Left forelimb (tissue), 1 donor: ENCODE measurements at places on chromosomes 6 and 20.

GRCh38 chr20:39619271-39619785 is 657.2 kb downstream of the DHX35 start:
- no peak for DNase-seq

- no peak for DNase-seq
Observed at GRCh38 chr6:37373822-37374471, 20.2 kb downstream of the RNF8 start.

GRCh38 chr20:58362970-58363369 is 26.1 kb upstream of the VAPB start:
- no peak for DNase-seq

- no peak for DNase-seq
Observed at GRCh38 chr6:167501831-167502385, 177.0 kb downstream of the TTLL2 start.

GRCh38 chr20:50372770-50373088 is 137.5 kb upstream of the PTPN1 start:
- DNase-seq, result no peak

DNA sequence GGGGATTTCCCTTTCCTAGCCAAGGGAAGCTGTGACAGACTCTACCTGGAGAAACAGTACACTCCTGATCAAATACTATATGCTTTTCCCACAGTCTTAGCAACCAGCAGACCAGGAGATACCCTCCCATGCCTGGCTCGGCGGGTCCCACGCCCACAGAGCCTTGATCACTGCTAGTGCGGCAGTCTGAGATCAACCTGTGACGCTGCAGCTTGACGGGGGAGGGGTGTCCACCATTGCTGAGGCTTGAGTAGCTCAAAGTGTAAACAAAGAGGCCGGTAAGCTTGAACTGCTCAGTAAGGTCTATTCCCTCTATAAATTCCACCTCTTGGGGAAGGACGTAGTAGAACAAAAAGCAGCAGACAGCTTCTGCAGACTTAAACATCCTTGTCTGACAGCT is 63.2 kb downstream of the WASF1 start:
- no peak for DNase-seq

DNA sequence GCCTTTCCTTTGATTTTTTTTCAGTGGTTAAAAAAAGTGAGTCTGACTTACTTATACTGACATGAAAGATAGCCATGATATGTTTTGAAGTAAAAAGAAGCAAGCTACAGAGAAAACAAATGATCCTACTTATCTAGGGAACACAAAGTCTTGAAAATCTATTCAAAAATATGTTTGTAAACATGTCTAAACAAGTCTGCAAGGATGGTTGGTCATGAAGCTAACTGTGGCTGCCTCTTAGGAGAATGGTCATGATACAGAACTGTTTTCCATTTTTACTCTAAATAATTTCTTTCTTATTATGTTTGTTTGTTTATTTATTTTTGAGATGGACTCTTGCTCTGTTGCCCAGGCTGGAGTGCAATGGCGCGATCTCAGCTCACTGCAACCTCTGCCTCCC is 21.5 kb downstream of the FERMT1 start:
- DNase-seq, result no peak

DNA sequence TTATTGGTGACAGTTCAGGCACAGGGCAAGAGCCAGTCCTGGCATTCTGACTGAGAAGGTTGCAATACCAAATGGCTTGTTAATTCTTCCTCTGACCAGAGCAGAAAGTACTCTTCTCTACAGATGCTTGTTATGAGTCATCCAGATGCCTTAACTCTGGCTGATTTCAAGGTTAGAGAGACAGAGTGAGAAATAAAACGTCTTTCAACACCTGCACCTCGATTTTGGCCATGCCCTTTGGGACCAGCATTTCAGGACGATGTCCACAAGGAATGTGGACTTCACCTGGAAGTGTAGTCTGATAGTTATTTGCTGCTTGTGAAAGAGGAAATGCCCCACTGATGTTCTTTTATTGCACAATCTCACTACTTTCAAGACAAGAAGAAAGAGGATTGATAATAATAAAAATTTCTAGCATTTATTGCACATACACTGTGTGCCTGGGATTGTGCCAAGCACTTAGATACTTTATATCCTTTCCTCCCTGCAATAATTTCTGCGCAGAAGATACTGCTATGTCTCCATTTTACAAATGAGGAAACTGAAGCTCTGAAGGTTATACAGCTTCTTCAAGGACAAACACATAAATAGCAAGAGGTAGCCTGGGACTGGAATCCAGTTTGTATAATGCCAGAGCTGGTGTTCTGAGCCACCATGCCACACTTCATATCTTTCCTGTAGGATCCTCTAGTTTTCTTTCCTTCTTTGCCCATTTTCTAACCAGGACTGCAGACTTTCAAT is 33.5 kb upstream of the MCM3 start:
- no peak for DNase-seq

GRCh38 chr6:31407699-31408098 is 4.3 kb downstream of the MICA start:
- DNase-seq, result no peak

DNA sequence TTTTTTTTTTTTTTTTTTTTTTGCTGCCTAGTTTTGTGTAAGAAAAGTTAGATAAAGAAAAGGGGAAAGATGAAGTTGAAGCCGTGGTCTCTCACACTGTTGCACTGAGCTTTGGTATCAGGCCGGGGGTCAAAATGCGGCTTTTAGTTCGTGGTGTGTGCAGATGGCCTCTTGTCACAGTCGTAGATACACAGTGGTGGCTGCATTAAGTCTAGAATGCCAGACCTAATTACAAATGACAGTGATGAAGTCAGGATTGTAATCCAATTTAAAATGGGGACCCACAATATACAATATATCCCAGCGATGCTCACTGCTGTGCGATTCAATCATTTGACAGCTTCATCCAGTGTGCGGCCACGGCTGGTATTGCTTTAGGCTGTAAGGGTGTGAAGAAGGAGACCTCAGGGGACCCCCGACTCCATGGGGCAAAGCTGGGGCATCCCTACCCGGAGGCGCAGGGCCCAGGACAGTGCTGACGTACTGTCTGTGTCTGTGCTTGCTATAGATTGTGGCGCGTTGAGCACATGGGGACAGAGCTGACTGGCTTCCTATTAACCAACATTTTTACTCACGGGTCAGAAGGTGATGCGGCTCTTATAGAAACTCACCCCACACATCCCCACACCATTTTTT is 210.0 kb upstream of the SOX4 start:
- DNase-seq, result no peak

- DNase-seq, result no peak
Observed at GRCh38 chr6:144712541-144712940, 427.4 kb downstream of the UTRN start.

- DNase-seq, result no peak
Observed at GRCh38 chr6:119559586-119559985, 210.0 kb upstream of the MAN1A1 start.

GRCh38 chr6:115908906-115909559 is 151.7 kb downstream of the FRK start:
- DNase-seq, result no peak

GRCh38 chr6:118285791-118286190 is 262.3 kb upstream of the PLN start:
- no peak for DNase-seq

DNA sequence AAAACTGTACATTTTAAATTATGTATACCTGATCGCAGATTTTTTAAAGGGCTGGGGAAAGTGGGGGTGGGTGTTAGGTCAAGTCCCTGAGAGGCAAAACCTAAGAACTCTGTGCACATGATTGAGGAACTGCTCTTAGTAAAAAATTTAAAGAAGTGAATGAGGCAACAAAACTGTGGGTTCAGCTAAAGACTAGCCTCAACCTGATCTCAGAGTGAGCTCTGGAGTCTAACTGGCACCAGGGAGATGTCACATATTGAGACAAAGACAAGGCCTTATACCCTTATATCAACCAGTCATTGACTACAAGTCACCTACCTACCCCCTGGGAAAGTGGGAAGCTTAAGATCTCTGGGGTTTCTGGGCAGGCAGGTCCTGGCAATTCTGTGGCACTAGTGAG is 27.4 kb upstream of the RUNX2 start:
- no peak for DNase-seq

GRCh38 chr6:35993150-35993549 is 31.3 kb downstream of the SLC26A8 start:
- DNase-seq, result no peak

- no peak for DNase-seq
Observed at GRCh38 chr20:3101737-3102574, 17.4 kb upstream of the AVP start.

DNA sequence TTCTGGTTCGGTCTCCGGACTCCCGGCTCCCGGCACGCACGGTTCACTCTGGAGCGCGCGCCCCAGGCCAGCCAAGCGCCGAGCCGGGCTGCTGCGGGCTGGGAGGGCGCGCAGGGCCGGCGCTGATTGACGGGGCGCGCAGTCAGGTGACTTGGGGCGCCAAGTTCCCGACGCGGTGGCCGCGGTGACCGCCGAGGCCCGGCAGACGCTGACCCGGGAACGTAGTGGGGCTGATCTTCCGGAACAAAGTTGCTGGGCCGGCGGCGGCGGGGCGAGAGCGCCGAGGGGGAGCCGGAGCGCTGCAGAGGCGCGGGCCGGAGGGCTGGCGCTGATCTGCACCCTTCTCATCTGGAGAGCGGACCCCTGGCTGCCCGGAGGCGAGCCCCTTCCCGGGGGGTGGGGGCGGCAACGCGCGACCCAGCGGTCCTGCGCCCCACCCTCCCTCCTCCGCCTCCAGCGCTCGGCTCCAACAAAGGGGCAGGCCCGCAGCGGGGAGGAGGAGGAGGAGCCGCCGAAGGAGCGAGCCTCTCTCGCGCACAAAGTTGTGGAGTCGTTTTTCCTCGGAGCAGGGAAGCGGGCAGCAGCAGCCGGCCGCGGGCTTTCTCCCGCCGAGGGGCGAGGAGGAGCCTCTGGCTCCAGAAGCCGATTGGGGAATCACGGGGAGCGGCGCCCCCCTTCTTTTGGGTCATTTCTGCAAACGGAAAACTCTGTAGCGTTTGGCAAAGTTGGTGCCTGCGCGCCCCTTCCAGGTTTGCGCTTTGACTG is at the start of gene UTRN:
UTRN (plus strand) TSS at position 553 of the 765 bp plus-strand sequence. CDS start 6,494 bp downstream, outside the sequence.
- DNase-seq, result peak; percentile 90

GRCh38 chr20:57261457-57262251 is 4.8 kb downstream of the BMP7 start:
- DNase-seq, result peak; percentile 84

GRCh38 chr6:44049989-44050871 is 77.0 kb downstream of the MRPL14 start:
- DNase-seq, result no peak
